ENCODE measurements at places on chromosomes 2 and 18. TPM values are rescaled to one million over a fixed set of nuclear protein-coding genes. Genes with fewer than 3 reads are reported as not detected.

Gene CYTIP
- 0.27 TPM for total RNA-seq

Gene HAAO
- total RNA-seq: 8.2 TPM

Gene STRN
- total RNA-seq: 27.5 TPM

- no peaks in the 10 kb centered on the region for H3K36me3 ChIP-seq
- no peaks in the 10 kb centered on the region for H3K27me3 ChIP-seq
- peak overlapping the region; percentile 90 for H3K27ac ChIP-seq
- no peak for DNase-seq
- peaks cover 19% of the 10 kb centered on the region for H3K4me1 ChIP-seq
Measured at GRCh38 chr2:128260239-128261138, 58.2 kb downstream of the HS6ST1 start.

GRCh38 chr2:108898315-108899082, 90.5 kb downstream of the EDAR start:
- peaks cover 5% of the 10 kb centered on the region for H3K36me3 ChIP-seq
- peaks cover 3% of the 10 kb centered on the region for H3K27me3 ChIP-seq
- no peak for DNase-seq
- H3K4me3 ChIP-seq: no peak overlapping the region

GRCh38 chr2:74421221-74421870, at the start of the genes C2orf81 and WDR54:
Gene C2orf81, minus strand, starts transcription at chr2:74421619. Its CDS starts 59 bp downstream, at chr2:74421560.
Gene WDR54, plus strand, starts transcription at chr2:74421730. Its CDS starts 424 bp downstream, at chr2:74422154.
- peaks cover 12% of the 10 kb centered on the region for H3K4me1 ChIP-seq
- peak within 1 kb of the TSS; percentile 94 for H3K4me3 ChIP-seq
- no peak for DNase-seq
- H3K36me3 ChIP-seq: peaks cover 7% of the 10 kb centered on the region
- H3K27ac ChIP-seq: peak within 1 kb of the TSS; percentile 78

- no peak overlapping the region for H3K27ac ChIP-seq
- H3K36me3 ChIP-seq: no peaks in the 10 kb centered on the region
- H3K27me3 ChIP-seq: peaks cover 5% of the 10 kb centered on the region
- H3K4me1 ChIP-seq: no peaks in the 10 kb centered on the region
Measured at GRCh38 chr18:74378179-74378682, 62.6 kb downstream of the C18orf63 start.

DNA sequence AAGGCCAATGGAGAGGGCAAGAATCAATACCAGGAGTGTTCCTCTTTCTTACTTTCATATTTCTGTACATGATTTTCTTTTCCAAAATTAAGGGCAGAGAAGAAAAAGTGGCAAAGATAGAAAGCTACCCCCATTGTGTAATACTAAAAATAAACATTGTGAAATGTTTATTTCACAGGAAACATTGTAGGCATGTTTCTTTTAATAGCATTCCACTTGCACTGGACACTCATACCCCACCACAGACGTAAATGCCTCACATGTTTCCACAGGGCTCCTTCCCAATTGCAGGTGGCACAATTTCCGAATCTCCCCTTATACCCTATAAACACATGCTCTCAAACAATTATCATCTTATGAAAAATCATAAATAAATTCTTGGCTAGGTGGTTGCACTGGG, 645.1 kb upstream of the SETBP1 start:
- peaks cover 8% of the 10 kb centered on the region for H3K4me1 ChIP-seq
- H3K36me3 ChIP-seq: peaks cover 2% of the 10 kb centered on the region

- H3K4me3 ChIP-seq: no peak overlapping the region
- no peaks in the 10 kb centered on the region for H3K27me3 ChIP-seq
- peaks cover 24% of the 10 kb centered on the region for H3K4me1 ChIP-seq
- peak; percentile 68 for DNase-seq
Measured at GRCh38 chr2:86025229-86025820, 80.4 kb downstream of the POLR1A start.

DNA sequence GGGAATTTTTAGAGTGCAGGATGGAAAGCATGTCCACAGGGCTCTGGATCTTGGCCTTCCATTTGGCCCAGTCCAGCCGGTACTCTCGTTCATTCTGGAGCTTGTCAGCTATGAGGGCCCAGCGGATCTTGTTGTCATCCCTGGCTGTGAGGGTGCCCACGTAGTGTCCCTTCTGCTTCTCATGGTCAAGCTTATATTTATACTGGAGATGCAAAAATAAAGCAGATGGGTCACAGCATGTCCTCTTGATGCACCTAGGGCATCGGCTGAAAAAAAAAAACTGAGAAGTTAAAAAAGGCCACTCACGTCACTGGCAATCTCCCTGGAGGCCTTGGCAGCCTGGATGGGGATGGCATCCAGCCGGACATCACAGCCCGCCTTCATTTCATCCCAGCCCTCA, 160.5 kb downstream of the RIF1 start:
- H3K4me3 ChIP-seq: no peak overlapping the region
- no peak overlapping the region for H3K27ac ChIP-seq
- no peaks in the 10 kb centered on the region for H3K27me3 ChIP-seq
- H3K36me3 ChIP-seq: no peaks in the 10 kb centered on the region

- DNase-seq: no peak
- no peaks in the 10 kb centered on the region for H3K4me1 ChIP-seq
- no peaks in the 10 kb centered on the region for H3K36me3 ChIP-seq
- H3K27me3 ChIP-seq: peaks cover 6% of the 10 kb centered on the region
- no peak overlapping the region for H3K4me3 ChIP-seq
Measured at GRCh38 chr2:204183608-204184007, 247.0 kb downstream of the ICOS start.

GRCh38 chr2:162074928-162075688, 1.1 kb upstream of the DPP4 start:
- no peak overlapping the region for H3K4me3 ChIP-seq
- H3K27me3 ChIP-seq: peaks cover 35% of the 10 kb centered on the region
- no peak for DNase-seq
- no peaks in the 10 kb centered on the region for H3K36me3 ChIP-seq

DNA sequence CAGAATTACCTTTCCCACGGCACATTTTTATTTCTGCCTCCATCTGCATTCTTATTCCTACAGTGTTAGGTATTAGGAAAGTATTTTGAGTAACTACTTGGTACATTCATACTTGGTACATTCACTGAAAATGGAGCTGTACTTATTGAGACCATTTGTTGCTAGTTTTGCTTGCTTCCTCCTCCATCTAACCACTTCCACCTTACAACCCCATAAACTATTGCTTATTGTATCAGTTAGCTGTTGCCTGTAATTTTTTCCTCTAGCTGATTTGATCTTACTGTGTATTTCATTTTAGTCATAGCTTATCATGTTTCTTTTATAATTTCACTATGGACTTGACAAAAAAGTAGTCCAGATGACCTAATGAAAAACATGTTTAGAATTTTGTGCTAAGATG, 50.7 kb downstream of the AFTPH start:
- no peak for DNase-seq
- H3K4me1 ChIP-seq: no peaks in the 10 kb centered on the region
- no peaks in the 10 kb centered on the region for H3K27me3 ChIP-seq
- no peak overlapping the region for H3K4me3 ChIP-seq
- H3K27ac ChIP-seq: no peak overlapping the region
- H3K36me3 ChIP-seq: peaks cover 16% of the 10 kb centered on the region

- no peaks in the 10 kb centered on the region for H3K4me1 ChIP-seq
- no peak overlapping the region for H3K27ac ChIP-seq
- no peak overlapping the region for H3K4me3 ChIP-seq
- H3K27me3 ChIP-seq: peaks cover 3% of the 10 kb centered on the region
- DNase-seq: no peak
Measured at GRCh38 chr2:24404491-24404921, 44.2 kb upstream of the ITSN2 start.

GRCh38 chr2:28590496-28591301, 94.8 kb downstream of the PLB1 start:
- no peak overlapping the region for H3K4me3 ChIP-seq
- H3K4me1 ChIP-seq: peaks cover 30% of the 10 kb centered on the region
- peak; percentile 59 for DNase-seq
- H3K27ac ChIP-seq: no peak overlapping the region
- H3K36me3 ChIP-seq: peaks cover 3% of the 10 kb centered on the region

DNA sequence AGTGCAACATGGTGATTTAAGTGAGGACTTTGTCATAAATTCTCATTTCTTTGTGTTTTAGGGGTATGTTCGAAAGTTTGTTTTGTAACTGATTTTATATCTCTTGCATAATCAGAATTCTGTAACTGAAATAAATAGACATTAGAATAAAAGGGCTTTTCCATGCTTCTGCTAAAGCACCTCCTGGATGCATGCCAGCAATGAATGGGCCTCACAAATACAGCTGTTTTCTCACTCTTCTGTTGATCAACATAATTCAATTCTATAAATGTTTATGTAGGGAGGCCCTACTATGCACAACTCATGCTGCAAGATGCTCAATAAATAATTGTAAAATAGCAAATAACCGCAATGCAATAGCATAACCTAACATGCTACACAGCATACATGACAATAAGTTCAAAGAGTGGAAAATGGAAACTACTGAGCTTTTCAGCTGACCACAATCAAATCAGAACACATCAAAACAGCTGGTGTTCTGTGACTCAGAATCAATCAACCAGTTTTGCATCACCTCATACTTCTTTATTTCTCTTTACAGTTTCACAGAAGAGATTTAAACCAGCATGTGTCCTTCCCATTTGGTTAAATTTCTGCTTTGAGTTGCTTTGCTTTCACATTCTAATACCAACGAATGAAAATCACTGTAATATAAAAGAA, 11.0 kb downstream of the CDH7 start:
- H3K4me3 ChIP-seq: no peak overlapping the region
- H3K36me3 ChIP-seq: no peaks in the 10 kb centered on the region
- no peaks in the 10 kb centered on the region for H3K4me1 ChIP-seq
- H3K27ac ChIP-seq: no peak overlapping the region

GRCh38 chr2:204104811-204105210, 168.2 kb downstream of the ICOS start:
- H3K36me3 ChIP-seq: no peaks in the 10 kb centered on the region
- no peak overlapping the region for H3K4me3 ChIP-seq
- H3K4me1 ChIP-seq: peaks cover 11% of the 10 kb centered on the region
- peaks cover 5% of the 10 kb centered on the region for H3K27me3 ChIP-seq

- H3K4me1 ChIP-seq: peaks cover 13% of the 10 kb centered on the region
- no peaks in the 10 kb centered on the region for H3K27me3 ChIP-seq
- H3K27ac ChIP-seq: no peak overlapping the region
Measured at GRCh38 chr18:26442126-26442525, 106.2 kb downstream of the KCTD1 start.

- H3K36me3 ChIP-seq: peaks cover 32% of the 10 kb centered on the region
- H3K4me1 ChIP-seq: peaks cover 47% of the 10 kb centered on the region
Measured at GRCh38 chr2:200814276-200814815, 2.6 kb downstream of the BZW1 start.

GRCh38 chr2:101759162-101759561, 61.7 kb downstream of the MAP4K4 start:
- DNase-seq: no peak
- peaks cover 74% of the 10 kb centered on the region for H3K4me1 ChIP-seq
- no peaks in the 10 kb centered on the region for H3K36me3 ChIP-seq
- peak overlapping the region; percentile 40 for H3K4me3 ChIP-seq

Measured in chondrocyte (in vitro differentiated cells).